Kidney epithelial cell (primary cell): ENCODE measurements at places on chromosomes 7 and 10.

- peak; percentile 86 for DNase-seq
Observed at GRCh38 chr7:7099584-7100014, 82.7 kb upstream of the C1GALT1 start.

DNA sequence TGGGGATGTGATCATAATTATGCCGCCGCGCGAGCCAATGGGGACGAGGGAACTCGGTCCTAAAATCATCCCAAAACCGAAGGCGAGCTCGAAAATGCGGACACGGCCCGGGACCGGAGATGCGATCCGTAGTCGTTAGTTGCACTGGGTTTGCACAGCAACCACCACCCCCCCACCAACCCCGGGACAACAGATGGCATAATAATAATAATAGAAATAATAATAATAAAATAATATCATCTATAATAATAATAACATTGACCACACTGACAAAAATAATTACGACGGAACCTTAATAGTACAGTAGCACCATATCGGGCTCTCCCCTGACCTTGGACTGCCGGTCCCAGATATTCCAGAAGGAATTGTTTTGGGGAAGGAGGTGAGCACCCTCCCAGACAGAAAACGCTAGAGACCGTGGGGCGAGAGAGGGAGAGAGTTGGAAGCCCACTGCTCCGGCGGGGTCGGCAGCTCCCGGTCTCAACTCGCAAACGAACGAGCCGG lies 1.1 kb upstream of the EMX2 start:
- DNase-seq: peak; percentile 45

DNA sequence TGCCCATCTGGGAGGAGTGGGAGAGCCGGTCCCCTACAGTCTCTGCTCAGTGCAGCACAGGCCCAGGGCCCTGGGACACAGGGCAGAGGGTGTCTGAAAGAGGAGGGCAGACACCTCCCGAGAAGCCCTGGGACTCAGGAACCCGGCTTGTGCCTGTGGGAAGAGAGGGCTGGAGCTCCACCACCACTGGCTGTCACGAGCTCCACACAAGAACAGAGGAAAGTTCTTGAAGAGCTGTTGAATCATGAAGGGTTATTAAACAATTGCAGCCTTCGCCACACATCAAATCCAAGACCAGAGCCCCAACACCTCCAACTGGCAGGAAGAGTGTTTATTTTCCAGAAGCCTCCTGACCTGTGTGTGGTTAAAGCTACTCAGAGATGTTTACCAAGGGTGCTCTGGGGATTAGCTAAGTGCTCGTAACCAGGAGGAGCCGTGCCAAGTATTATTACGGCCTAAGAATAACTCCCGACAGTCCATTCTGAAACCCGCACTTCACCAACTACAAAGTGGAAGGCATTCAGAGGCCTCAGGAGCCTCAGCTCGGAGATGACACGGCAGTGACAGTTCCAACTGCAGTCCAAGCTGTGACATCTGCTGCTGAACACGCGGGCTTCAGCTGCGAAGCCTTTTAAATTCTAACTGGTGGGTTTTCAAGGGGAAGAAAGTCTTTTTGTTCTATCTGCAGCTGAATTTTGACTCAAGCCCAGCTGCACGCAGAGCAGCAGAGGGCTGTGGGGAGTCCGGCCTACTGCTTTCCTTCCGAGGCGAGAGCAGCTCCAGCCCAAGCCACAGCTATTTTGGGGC lies 75.1 kb downstream of the MAD1L1 start:
- no peak for DNase-seq

- DNase-seq: no peak
Observed at GRCh38 chr10:132626019-132626760, 88.6 kb downstream of the INPP5A start.

- no peak for DNase-seq
Observed at GRCh38 chr10:62543571-62544355, 169.6 kb downstream of the ZNF365 start.
